ENCODE measurements at places on chromosomes 16 and 17.

- DNase-seq = no peak
These were observed 42.7 kb downstream of the CPPED1 start for GRCh38 chr16:12760819-12761611.

DNA sequence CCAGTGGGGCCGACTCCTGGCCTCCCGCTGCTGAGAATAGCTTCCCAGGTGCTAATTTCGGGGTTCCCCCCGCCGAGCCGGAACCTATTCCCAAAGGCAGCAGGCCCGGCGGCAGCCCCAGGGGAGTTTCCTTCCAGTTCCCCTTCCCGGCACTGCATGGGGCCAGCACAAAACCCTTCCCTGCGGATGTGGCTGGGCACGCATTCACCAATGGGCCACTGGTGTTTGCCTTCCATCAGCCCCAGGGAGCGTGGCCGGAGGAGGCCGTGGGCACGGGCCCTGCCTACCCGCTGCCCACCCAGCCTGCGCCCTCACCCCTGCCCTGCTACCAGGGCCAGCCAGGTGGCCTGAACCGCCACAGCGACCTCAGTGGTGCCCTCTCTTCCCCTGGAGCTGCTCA is 24.9 kb upstream of the ZFPM1 start:
- DNase-seq = no peak

GRCh38 chr16:11140098-11140375 is 116.0 kb downstream of the SOCS1 start:
- no peak for DNase-seq

- DNase-seq = no peak
These were observed 11.6 kb downstream of the HBQ1 start for GRCh38 chr16:191831-192230.

- DNase-seq = no peak
These were observed 55.0 kb downstream of the IRX5 start for GRCh38 chr16:54985668-54986067.

Measured in NCI-H1417 treated with DMSO at 0.1 percent for 48 hours (cell line).